Urinary bladder (tissue), 4 donors: ENCODE measurements at places on chromosomes 2 and 18. TPM values are rescaled to one million over a fixed set of nuclear protein-coding genes. Genes with fewer than 3 reads are reported as not detected.

DNA sequence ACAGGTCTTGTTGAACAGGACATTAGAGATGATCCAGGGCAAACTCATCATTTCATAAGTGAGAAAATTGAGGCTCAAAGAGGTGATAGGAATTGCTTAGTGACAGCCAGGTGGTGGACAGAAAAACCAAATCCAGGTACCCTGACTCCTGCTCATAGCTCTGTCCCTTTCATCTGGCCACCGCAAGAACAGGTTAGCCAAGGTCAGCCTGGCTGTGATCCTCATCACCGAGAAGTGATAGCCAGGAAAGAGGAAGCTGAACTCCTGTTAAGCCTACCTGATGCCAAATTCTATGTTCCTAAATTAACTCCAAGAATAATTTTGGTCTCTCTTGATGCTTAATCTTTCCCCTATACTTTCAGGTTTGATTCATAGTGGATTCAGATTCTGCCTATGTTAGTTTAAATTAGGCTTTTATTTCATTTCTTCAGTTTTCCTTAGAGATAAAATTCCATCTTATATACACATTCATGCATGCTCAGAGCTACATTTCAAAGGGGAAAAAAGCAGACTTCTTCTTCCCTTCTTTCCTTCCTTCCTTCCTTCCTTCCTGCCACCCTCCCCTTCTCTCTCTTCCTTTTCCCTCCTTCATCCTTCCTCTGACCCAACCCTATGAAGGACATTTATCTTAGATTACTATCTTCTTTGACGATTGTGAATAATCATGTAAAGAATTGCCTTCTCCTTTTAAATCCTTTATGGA lies 17.3 kb upstream of the CRIM1 start:
- no peak for DNase-seq

- DNase-seq = no peak
Observed at GRCh38 chr2:10750610-10751009, 29.2 kb downstream of the ATP6V1C2 start.

DNA sequence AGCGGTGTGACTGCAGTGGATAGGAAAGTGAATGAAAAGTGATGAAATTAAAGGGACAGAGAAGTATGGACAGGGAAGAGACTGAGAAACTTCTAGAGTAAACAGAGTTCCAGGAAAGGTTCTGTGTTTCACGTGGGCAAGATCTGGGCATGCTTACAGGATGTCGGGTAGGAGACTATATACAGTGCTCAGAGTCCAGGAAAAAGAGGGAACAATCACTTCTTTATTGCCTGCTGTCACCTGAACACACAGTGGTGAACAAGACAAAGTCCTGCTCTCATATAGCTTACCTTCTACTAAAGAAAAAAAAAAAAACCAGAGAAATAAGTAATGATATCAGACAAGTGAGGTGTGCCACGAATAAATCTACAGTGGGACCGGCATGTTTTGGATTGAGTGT lies 2.4 kb downstream of the LRPPRC start:
- no peak for DNase-seq

The CNGA3 gene
- 0.85 TPM for total RNA-seq

The ALPI gene
- not detected for total RNA-seq

DNA sequence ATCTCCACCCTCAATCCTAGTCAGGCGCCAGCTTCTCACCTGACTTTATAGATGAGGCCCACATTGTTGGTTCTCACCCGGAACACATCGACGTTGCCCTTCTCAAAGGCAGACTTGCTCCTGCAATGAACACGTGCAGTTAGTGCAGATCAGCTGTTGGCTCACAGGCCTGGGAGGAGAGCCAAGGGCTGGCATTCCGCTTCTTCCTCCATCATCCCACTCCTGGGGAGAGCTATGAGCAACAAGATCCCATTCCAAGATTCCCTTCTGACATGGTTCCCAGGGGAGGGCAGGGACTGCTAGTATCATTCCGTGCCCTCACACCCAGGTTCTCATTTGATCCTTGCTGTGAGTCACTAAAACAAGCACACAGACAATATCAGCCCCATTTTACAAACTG lies 15.1 kb downstream of the LOXHD1 start:
- DNase-seq = no peak

The SLC14A1 gene
- total RNA-seq = 102 TPM

DNA sequence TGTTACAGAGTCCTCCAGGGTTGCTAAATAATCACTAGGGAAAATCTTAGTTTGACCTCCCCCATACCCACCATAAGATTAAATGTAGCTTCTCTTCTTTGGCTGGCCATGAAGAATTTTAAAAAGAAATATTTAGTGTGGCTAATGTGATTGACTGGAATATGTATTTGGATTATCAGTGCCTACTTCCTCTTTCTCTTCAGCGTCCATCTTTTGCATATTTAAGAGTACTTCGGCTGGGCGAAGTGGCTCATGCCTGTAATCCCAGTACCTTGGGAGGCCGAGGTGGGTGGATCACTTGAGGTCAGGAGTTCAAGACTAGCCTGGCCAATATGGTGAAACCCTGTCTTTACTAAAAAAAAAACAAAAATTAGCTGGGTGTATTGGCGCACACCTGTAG lies 28.8 kb downstream of the ADAM23 start:
- DNase-seq = no peak

The NCKAP5 gene
- total RNA-seq = 14.4 TPM

DNA sequence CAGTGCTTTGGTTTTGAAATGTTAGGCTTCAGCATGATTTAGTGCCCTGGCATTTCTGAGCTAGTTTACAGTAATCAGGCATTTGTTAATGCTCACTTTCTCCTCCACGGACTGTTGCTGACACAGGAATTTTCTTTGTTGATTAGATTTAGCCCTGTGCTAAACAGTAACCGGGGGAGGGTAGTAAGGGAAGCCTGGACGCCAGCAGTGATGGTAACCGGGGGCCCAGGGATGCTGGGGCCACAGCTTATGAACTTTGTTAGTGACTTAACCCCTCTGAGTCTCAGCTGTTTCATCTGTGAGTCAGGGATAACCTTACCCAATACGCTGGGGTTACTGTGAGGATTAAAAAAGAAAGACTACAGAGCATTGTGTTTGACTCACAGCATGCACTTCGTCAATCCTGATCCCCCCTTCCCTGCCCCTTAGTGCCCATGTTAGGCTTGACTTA lies 33.5 kb downstream of the KLHL29 start:
- DNase-seq = no peak

The STK36 gene
- total RNA-seq = 48.6 TPM

- DNase-seq = no peak
Observed at GRCh38 chr2:234818937-234819336, 132.9 kb upstream of the SH3BP4 start.

The ITGA4 gene
- 49.2 TPM for total RNA-seq

DNA sequence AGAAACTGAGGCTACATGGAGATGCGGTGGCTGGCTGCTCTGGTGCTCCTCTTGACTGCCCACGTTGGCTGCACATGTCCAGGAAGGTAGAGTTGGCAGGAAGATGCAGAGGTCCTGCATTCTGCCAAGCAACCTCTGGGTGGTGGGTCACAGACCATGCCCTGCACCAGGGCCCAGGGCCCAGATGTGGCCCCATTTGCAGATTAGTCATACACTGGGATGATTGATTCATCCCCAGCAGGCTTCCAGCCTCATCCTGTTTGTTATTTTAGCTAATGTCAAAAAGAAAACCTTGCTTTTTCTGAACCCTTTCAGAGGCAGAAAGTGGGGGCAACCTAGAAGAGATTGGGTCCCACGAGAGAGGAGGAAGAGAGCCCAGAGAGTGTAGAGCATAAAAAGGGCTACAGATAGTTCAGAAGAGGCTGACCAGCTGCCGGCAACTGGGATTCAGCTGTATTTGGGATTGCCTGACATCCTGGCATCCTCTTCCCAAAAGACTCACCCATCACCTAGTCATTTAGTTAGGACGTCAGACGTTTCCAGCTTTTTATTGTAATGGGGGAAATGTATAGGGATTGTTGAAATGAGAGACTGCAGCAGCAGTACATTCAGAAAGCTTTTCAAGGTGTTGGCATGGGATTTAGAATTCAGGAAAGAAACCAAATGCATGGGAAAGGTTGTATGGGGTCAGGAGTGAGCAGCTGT lies 101.9 kb downstream of the CTIF start:
- DNase-seq = no peak

DNA sequence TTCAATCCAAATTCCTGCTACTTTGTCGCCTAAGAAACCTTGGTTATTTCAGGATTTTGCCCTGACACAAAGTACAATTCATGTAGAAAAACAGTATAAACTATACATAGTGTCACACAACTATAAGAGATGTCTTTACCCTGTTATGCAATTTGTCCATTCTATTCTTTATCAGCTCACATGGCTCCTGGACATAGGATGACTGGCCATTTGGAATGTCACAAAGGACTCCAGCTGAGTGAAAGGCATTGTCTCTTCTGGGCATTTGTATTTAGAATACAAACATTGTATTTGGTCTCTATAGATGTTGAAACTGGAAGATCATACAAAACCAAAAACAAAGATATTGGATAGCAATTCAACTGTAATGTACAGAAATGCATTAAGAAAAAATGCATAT lies 944.6 kb upstream of the LRRTM1 start:
- DNase-seq = no peak

GRCh38 chr2:76958749-76959148 lies 563.4 kb downstream of the LRRTM4 start:
- DNase-seq = no peak

DNA sequence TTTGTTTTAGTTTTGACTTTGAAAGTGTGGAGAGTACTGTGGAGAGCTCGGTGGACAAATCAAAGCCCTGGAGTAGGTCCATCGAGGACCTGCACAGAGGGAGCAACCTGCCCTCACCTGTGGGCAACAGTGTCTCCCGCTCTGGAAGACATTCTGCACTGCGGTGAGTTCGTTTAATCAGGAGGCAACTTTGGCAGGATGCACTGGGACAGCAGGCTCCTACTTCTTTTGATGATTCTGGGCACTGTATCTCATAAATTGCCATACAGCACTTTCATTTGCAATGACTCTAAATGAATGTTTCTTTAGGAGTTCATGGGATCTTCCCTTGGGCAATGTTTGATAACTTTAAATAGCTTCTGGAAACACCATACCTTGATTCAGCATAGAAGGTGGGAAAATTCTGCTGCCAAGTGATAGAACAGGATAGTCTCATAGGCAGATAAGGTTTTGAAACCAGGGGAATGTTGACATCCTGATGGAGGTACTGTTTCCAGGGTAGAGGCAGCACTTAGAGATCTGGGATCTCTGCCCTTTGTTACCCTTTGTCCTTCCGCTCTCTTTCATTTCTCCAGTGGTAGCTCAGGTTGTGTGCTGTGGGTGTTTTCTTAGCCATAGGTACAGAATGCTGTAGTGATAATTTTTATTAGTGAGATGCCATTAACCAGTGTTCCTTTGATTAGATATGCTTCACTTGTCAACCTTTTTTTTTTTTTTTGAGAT lies 156.2 kb downstream of the PRPF40A start:
- DNase-seq = no peak

DNA sequence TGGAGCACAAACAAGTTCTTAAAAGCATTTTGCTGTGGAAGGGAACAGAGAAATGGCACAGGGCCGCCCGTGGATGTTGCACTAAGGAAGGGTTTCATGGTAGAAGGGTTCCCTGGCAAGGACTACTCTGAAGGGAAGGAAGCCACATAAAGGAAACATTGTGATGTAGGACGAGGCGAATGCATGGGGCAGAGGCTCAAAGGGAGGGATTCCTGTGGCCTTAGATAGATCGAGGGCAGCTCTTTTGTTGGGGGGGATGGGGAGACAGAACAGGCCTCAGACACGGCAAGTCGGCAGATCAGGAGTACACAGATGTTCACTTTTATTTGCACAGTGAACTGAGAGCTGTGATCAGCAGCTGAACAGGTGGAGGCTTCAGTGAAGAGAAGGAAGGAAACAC lies 205.4 kb downstream of the SNTG2 start:
- no peak for DNase-seq

GRCh38 chr2:221096706-221097567 lies 475.2 kb downstream of the EPHA4 start:
- no peak for DNase-seq

The KLF7 gene
- 30.3 TPM for total RNA-seq

The RGPD4 gene
- 0.05 TPM for total RNA-seq

GRCh38 chr2:231795525-231796327 lies 9.5 kb downstream of the COPS7B start:
- DNase-seq = no peak

DNA sequence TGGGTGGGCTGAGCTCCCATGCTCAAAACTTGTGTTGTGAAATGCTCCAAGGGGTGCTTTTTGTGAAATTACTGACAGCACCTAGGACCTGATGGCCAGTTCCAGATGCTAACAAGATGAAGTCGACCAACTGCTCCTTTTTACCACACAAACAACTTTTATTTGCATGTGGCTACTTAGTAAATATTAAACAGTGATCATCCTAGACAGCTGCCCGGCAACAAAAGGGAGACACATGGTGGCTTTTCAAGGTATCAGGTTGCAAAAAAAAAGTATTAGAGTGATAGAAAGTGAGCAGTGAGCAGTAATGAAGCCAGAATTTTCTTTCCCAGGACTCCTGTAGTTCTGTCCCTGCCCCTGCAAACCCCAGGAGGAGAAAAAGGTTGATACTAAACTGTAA lies 118.5 kb downstream of the RPIA start:
- DNase-seq = no peak

DNA sequence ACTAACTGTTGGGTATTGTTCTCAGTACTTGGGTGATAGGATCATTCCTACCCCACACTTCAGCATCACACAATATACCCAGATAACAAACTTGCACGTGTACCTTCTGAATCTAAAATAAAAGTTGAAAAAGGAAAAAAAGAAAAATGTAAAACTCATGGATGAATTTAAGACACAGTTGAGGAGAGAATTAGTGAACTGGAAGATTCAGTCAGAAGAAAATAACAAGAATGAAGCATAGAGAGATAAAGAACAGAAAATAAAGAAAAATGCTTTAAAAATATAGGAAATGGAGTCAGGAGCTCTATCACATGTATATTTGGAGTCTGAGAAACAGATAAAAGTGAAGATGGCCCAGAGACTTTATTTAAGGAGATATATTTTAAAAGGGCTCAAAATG lies 90.4 kb upstream of the SALL3 start:
- no peak for DNase-seq

DNA sequence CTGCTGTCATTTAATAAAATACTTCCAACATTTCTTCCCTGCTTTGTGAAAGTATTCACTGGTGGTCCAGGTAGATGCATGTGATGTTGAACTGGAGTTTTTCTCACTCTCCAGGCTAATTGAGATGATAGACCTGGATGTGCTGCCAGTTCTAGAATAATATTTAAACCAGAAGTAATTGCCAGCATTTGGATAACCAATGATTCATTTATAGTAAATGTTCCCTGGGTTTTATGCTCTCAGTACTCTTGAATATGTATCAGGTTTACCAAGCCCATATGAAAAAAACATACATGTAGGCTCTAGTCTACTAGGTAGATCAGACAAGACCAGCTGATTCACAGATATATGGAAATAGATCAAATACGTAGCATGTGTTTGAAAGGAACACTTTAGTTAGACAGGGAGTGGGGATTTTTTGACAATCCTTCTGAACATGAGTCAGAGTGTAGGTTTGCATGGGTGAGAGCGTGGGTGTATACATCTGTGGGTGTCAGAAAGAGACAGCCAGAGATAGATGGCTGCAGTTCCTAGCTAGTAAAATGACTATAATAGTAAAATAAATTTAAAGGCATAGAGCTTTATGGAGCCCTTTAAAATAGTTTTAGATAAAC lies 115.1 kb downstream of the NAB1 start:
- no peak for DNase-seq

GRCh38 chr2:26394694-26395093 lies 7.0 kb upstream of the DRC1 start:
- no peak for DNase-seq
